ENCODE measurements at places on chromosomes 16 and 17.

- no peak for DNase-seq
These were observed 48.8 kb downstream of the SDK2 start for GRCh38 chr17:73595479-73595878.

DNA sequence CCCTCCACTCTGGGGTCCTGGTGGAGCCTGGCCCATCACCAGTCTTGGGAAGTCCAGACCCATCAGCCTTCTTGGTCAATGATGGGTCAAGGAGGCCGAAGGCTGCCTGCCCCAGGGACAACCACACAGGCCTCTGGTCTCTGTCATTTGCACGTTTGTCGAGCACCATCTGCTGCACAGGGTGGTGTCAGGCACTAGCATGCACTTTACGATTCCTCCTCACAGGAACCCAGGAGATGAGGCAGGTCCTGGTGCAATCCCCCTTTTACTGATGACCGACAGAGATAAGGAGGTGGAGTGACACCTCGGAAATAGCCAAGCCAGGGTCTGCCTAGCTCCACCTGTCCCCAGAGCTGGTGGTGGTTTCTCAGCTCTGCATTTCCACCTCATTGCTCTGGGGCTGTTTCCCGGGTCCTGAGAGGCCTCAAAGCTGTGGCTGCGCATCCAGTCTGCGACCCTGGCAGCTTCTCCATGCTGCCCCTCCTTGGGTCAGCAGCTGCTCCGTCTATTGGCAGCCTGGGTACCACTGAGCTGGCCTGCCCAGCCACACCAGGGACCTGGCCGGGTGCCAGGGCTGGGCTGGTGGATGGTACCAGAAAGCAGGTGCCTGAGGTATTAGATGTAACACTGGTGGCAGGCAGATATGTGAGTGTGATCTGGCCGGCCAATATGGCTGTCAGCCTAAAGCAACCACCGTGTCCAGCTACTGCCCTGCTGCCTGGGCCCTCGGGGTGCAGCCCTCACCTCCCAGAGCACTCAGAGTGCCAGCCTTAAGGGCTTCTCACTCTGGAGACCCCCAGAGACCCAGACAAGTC is 10.0 kb downstream of the MMP15 start:
- no peak for DNase-seq

DNA sequence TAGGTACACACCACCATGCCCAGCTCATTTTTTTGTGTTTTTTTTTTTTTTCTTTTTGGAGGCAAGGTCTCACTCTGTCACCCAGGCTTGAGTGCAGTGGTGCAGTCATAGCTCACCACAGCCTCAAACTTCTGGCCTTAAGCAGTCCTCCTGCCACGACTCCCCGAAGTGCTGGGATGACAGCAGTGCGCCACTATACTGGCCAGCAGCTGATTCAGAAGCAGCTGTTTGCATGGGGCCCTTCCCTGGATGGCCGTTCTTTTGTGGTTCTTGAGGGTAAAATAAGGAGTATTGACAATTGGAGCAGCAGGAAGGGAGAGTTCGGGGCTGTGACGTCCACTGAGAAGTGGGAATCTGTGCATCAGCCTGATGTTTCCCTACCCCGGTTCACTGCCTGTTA is 41.6 kb downstream of the KIAA0513 start:
- DNase-seq = no peak

GRCh38 chr17:73936908-73937627 is 266.4 kb upstream of the RPL38 start:
- DNase-seq = no peak

DNA sequence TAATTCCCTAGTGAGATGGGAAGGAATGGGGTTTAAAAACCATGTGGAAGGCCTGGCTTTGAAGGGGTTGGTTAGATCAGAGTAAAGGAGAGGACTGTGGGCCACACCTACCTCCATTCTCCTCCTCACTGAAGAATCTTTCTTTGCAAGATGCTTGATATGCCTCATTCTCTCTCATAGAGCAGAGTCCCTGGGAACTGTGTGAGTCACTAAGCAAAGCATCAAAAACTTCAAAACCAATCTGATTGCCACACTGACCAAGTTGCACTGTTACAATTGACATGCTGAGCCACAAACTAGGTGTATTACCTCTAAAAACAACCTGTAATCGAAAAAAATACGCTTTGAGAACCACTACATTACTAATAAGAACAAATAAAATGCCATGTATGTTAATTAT is 2.0 kb downstream of the TUBD1 start:
- no peak for DNase-seq

- DNase-seq = peak; percentile 8
These were observed 29.1 kb upstream of the ITGA3 start for GRCh38 chr17:50026837-50027171.

DNA sequence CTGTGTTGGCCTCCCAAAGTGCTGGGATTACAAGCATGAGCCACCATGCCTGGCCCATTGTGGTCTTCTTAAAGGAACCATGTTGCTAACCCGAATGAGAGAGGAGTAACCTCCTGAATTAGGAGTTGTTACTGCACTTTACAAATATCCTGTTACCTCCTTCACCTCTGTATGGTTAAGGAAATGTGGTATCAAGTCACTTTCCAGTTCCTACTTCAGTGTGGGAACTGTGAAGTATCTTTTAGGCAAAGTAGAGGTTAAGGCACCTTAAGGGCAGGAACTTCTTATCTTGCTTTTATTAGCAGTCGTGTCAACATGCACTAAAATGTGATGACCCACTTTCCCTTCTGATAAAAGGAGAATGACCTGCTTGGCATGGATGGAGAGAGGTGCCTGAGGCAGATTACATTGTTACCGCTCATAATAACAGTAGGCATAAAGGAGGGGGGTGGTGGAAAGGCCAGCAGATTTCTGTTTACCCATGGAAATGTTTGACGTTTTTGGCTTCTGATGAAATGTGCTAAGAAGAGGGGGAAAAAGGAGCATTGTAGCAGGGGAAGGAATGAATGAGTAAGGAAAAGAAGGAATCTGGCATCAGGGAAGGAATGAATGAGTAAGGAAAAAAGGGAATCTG is 28.5 kb downstream of the FTO start:
- DNase-seq = no peak

DNA sequence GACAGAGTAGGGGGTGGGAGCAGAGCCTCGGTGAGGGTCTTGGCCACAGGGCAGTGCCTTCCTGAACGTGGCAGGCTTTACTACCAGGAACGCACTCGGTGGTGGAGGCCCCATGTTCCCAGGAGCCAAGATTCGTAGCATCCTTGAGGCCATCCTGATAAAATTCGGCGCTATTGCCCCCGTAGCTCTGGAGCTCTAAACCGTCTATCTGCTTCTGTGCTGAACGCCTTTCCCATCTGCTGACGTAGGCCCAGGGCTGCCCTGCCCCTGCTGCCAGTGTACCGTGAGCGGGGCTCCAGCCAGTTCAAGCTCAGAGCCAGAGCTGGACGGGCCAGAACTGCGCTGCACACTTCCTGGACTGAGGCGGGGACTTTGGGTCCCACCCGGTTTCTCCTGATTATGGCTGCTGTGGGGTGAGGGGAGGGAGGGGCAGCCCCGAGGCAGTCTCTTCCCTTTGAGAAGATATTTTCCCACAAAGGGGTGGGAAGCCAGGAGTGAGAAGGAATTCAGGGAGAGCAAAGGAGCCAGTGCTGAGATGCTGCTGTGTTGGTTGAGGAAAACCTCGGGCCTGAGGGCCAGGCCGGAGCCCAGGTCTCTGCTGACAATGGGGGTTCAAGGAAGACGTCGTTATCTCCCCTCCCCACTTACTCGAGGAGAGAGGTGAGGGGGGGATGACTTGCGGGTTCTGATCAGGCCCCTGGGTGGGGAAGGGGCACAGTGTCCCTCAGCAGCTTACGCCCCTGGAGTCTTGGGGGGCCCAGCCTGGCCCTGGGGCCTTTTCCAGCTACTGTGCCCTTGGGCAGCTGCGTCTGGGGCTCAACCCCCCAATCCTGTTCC is 29.4 kb downstream of the OR1D5 start:
- DNase-seq = no peak

Measured in CMK (cell line).